ENCODE measurements at places on chromosomes 2 and 18.

DNA sequence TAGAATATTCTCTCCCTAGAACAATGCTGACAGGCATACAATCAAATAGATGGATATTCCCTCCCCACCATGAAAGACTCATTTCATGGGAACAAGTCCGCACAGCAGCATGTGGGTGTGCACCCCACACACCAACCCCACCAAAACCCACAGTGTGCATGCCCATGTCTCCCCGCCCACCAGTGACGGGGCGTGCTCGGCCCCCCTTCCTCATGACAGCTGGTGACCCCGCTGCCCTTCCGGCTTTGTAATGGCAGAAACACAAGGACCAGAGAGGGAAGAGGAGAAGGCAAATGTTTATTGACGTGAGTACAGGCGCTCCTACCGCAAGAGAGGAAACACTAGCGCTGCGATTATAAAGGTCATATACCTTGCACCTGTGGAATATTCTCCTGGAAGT, 30.8 kb upstream of the ODC1 start:
- DNase-seq = no peak

DNA sequence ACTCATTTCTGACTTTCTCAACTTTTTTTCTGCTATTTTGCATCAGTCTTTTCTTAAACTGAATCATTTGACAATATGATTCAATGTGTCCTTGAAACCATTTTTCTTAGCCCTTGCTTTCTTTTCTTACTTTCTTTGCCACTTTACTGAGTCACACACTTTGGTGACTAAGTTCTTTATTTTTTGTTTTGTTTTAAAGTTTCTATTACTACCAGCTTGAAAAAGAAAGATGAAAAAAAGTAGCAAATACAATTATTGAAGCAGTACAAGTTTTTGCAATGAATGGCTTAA, 116.5 kb downstream of the DOCK10 start:
- DNase-seq = no peak

- DNase-seq = no peak
Observed at GRCh38 chr18:75211953-75212750, 1.6 kb downstream of the TSHZ1 start.

DNA sequence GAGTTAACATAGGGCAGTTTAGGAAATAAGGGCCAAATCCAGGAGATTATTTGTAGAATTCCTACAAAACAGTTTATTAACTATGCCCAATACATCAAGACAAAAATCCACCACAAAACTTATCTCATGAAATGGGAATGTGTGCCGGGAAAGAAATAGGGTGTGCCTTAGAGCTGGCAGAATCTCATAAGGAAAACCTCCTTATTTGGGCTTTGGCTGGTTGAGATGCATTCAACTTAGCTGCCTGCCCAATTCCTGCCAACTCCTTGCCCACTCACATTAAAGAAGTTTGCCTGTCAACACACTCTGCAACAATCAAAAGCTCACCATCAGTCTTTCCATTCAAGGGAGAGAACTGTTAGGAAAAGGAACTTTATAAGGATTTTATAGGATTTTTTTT, 500.6 kb downstream of the SATB2 start:
- no peak for DNase-seq

DNA sequence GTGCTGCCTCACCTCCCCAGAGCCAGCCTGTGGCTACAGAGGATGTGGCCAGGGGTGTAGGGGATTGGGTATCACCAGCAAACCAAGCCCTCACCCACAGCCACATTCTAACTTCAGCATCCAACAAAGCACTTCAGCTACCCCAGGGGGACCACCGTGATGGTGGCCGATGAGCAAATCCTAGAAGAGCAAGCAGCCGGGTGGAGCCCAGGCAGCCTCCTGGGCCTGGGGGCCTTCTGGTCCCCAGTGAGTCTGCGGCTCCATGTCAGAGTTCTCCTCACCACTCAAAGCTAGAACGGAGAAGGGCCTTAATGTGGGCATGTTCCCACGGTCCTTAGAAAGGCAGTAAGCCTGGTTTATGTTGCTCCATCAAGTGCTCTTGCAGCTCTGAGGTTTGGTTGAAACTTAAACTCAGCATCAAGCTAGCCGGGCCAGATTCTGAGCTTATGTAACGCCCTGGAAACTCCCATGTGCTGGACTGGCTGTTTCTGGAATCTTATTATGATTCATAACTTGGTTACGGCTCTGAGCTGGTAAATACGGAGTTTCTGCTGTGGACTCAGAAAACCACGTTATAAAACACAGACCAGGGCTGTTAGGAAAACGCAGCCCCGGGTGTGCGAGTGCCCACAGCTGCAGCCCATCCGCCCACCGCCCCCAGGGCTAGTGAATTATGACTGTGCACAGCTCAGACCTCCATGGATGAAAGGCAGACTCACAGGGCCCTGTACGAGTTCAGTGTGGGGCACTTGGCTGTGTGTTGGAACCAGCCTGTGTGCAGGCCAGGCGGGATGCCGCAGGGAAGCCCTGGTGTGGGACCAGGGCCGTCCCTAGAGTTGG, 99.8 kb downstream of the SEPTIN10 start:
- no peak for DNase-seq

GRCh38 chr2:25606892-25607291, 66.5 kb downstream of the DTNB start:
- no peak for DNase-seq
